Fibroblast of lung (primary cell): ENCODE measurements at places on chromosomes 3 and 15.

DNA sequence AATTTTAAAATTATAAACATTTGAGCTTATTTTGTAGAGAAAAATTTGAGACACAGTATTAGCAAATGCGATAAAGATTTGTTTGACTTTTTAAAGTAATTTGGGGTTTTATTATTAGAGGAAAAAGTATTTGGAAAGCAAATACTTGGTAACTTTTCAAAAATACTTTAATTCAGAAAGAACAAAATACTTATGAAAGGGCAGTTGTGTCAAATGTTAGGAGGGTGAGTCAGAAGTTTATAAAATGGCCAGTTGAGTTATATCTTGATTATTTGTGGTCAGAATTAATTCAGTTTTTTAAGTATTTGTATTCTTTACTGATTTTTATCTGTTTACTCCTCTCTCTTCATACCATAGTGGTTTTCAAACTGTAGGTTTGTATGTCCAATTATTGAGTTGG is 12.1 kb downstream of the LACTB start:
- peaks cover 1% of the 10 kb centered on the region for H3K36me3 ChIP-seq
- H3K4me3 ChIP-seq = no peak overlapping the region
- peak; percentile 76 for DNase-seq
- no peaks in the 10 kb centered on the region for H3K27me3 ChIP-seq

DNA sequence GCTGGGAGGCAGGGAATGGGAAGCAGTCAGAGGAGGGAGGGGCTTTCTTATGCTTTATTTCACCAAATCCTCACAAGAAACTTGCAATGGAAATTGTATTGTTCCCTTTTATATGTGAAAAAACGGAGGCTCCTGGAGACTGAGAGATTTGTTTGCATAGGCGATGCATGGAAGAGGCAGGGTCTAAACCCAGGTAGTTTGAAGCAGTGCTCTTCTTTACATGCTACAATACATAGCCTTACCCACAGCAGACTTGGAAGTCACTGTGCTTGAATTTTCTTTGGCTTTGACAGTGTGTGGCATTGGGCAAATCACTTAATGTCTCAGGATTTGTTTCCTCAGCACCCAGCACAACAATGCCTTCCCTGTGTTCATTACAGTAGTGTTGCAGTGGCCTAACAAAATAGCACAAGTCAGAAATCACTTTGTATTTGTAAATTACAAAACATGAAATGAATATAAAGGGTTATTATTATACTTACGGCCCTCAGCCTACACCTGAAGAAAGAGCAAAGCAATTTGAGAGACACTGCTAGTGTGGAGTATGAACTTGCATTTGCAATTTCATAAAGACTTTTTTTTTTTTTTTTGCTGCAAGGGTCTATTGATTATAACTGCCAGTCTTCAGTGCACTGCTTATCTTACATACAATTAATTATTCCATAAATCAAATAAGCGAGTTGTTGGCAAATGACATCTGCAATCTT is 646.4 kb upstream of the KCNMB2 start:
- no peak for DNase-seq
- no peak overlapping the region for H3K4me3 ChIP-seq
- H3K4me1 ChIP-seq = no peaks in the 10 kb centered on the region
- no peaks in the 10 kb centered on the region for H3K27me3 ChIP-seq
- no peaks in the 10 kb centered on the region for H3K36me3 ChIP-seq

- H3K4me1 ChIP-seq = no peaks in the 10 kb centered on the region
- no peak for DNase-seq
- no peaks in the 10 kb centered on the region for H3K36me3 ChIP-seq
- H3K4me3 ChIP-seq = no peak overlapping the region
- H3K27ac ChIP-seq = no peak overlapping the region
Measured at GRCh38 chr3:192079098-192079497, 618.1 kb downstream of the PYDC2 start.

GRCh38 chr15:100783760-100784492 is 95.7 kb upstream of the ALDH1A3 start:
- no peaks in the 10 kb centered on the region for H3K4me1 ChIP-seq
- H3K36me3 ChIP-seq = no peaks in the 10 kb centered on the region
- DNase-seq = no peak
- H3K27ac ChIP-seq = no peak overlapping the region
- H3K27me3 ChIP-seq = no peaks in the 10 kb centered on the region

DNA sequence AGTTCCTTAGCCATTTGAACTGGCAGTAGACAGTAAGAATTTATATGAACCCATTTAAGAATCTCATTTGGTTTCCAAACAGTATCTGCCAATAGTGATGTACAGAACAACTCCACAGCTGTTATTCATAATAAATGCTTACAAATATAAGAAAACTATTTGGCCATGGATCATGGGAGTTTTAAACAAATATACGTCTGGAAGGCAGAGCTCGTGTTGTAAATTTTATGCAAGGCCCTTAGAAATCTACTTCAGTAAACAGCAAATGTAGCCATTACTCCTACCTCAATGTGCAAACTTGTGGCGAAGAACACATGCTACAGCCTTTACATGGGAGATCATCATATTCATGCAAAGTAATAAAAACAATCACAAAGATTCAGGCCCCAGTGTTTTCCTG is 65.3 kb upstream of the NANOGP8 start:
- DNase-seq = peak; percentile 40
- no peaks in the 10 kb centered on the region for H3K36me3 ChIP-seq
- no peaks in the 10 kb centered on the region for H3K27me3 ChIP-seq
- no peak overlapping the region for H3K27ac ChIP-seq
- H3K4me1 ChIP-seq = no peaks in the 10 kb centered on the region

DNA sequence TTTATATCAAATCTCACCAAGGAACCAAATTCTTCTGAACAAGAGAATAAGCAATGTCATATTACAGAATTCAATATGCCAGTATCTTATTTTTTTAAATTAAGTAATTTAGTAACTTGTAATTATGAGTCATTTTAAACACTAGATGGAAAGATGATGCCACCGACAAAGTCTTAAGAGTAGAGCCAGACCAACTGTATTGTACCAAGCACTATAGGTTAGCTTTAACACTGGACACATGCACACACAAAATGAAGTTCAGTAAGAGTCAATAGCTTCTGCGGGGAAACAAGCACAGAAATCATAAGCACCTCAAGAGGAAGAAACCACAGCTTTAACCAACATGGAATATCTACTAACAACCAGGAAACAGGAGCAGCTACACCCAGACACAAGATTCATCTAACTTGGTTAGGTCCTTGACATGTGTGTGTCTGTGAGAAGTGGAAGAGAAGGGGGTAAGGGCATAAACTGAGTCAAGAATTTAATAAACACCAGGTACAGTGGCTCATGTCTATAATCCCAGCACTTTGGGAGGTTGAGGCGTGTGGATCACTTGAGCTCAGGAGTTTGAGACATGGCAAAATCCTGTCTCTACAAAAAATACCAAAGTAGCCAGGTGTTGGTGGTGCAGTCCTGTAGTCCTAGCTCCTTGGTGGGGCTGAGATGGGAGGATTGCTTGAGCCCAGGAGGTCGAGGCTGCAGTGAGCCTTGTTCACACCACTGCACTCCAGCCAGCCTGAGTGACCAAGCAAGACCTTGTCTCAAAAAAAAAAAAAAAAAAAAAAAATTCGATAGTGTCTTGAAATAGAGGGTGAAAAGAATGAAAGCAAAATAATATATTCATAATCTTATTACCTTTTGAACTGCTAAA is 28.9 kb downstream of the DENND4A start:
- no peak overlapping the region for H3K27ac ChIP-seq
- no peaks in the 10 kb centered on the region for H3K4me1 ChIP-seq
- no peaks in the 10 kb centered on the region for H3K36me3 ChIP-seq
- no peak overlapping the region for H3K4me3 ChIP-seq
- no peak for DNase-seq

DNA sequence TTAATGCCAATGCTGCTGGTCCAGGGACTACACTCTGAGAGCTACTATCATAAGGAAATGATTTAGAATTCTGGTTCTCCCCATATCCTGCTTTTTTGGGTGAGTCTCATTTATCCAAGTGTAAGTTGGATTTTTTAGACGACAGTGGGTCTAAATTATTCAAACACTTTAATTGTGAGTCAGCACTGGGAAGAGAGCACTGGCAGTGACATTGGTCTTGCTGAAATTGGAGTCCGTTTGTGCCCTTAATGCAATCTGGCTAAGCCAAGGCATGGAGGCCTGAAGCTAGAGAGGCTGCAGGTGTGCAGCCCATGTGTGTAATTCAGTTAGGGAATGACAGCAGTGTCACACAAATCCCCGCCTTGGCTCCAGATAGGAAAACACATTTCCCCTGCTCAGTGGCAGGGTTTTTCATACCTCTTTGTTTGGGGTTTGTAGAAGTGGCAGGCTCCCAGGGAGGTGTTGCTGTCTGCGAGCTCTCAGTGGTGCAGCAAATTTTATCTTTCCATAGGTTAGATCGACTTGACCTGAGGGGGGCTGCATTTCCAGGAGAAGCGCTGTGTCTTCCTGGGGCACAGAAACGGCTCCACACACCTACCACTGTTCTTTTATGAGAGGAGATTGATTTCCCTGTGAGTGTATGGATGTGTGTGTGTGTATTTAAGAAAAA is 197.7 kb downstream of the CD47 start:
- no peak overlapping the region for H3K27ac ChIP-seq
- H3K36me3 ChIP-seq = no peaks in the 10 kb centered on the region
- no peaks in the 10 kb centered on the region for H3K4me1 ChIP-seq
- H3K27me3 ChIP-seq = no peaks in the 10 kb centered on the region
- H3K4me3 ChIP-seq = no peak overlapping the region

GRCh38 chr3:122843604-122844003 is 48.7 kb downstream of the SLC49A4 start:
- no peaks in the 10 kb centered on the region for H3K4me1 ChIP-seq
- DNase-seq = no peak
- H3K27me3 ChIP-seq = no peaks in the 10 kb centered on the region
- H3K27ac ChIP-seq = no peak overlapping the region
- no peak overlapping the region for H3K4me3 ChIP-seq
- H3K36me3 ChIP-seq = no peaks in the 10 kb centered on the region

DNA sequence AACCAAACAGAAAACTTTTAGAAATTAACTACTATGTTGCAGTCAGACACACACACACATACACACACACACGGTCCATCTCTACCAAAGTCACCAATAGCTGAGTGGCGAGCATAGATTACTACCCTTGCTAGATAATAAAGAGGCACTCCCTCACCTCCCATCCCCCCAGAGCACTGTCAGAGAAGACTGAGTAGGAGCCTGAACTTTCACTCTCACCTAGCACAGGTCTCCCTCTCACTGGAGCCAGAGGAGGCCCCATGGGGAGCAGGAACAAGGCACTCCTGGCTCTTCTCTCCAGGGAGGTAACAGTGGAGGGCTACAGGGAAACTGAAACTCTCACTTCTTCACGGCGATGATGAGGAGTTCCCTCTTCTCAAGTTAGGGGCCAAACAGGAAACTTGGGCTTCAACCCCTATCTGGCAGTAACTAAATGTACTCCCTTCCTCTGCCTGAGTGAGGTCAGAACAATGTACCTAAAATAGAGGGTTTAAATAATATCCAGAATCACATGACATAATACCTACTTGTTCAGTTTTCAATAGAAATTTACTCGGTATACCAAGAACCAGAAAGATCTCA is 975.3 kb upstream of the GBE1 start:
- no peaks in the 10 kb centered on the region for H3K27me3 ChIP-seq
- no peak for DNase-seq
- no peak overlapping the region for H3K4me3 ChIP-seq
- no peaks in the 10 kb centered on the region for H3K4me1 ChIP-seq
- H3K27ac ChIP-seq = no peak overlapping the region

DNA sequence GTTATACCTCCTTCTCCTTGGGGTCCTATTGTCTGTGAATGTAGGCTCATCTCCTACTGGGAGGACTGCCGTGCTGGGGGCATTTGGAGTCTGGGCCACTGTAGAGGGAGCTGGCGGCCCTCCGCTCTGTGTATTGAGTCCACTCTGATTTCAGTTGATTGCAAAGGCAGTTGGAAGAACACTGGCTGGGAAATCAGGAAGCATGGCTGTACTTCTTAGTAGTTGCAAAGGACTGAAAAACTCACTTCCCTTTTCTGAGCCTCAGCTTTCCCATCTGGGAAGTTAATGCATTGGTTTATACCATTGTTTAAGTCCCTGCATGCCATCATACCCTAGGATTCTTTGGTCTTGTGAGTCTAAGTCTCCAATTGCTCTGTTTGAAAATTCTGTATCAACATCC is 46.7 kb downstream of the TMED3 start:
- no peaks in the 10 kb centered on the region for H3K27me3 ChIP-seq
- no peaks in the 10 kb centered on the region for H3K36me3 ChIP-seq
- no peak overlapping the region for H3K27ac ChIP-seq
- H3K4me1 ChIP-seq = no peaks in the 10 kb centered on the region
- no peak overlapping the region for H3K4me3 ChIP-seq
- no peak for DNase-seq

GRCh38 chr3:38149708-38150107 is 11.2 kb downstream of the MYD88 start:
- H3K27ac ChIP-seq = no peak overlapping the region
- no peak for DNase-seq
- H3K36me3 ChIP-seq = no peaks in the 10 kb centered on the region

DNA sequence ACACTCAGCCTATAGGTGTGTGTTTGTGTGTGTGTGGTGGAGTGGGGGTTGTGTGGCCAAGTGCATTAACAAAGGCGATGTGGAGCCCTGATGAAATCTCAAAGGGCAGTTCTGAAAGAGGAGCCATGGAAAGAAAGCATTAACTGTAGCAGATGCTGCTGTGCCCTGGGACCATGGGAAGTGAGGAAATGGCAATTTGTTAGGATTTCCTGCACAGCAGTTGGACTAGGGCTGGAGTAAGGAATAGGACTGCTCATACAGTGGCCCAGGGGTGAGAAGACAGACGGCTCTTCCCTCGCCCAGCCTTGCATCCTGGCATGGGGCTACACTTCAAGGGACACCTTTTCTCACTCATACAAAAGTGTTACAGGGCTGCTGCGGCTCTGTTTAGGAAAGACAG is 12.3 kb upstream of the ZBTB38 start:
- no peak overlapping the region for H3K27ac ChIP-seq
- H3K4me3 ChIP-seq = no peak overlapping the region
- no peaks in the 10 kb centered on the region for H3K27me3 ChIP-seq
- H3K4me1 ChIP-seq = no peaks in the 10 kb centered on the region
- no peak for DNase-seq

DNA sequence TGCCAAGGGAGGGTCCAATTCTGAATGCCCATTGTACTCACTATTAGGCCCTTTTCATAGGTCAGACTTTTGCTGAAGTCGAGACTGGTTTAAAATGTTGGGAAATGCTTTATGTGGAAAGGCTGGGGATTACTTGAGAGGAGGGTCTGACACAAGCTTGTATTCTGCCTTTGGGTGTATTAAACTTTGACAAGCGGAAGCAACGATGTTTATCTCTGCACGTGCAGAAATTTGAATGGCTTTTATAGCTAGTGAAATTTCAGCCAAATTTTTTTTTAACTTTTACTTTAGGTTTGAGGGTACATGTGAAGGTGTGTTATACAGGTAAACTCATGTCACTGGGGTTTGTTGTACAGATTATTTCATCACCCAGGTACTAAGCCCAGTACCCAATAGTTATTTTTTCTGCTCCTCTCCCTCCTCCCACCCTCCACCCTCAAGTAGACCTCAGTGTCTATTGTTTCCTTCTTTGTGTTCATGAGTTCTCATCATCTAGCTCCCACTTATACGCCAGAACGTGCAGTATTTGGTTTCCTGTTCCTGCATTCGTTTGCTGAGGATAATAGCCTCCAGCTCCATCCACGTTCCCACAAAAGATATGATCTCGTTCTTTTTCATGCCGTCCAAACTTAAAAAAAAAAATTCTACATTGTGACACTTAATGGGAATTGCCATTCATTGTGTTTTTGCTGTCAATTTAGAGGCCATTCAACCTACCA is 223.0 kb upstream of the BHLHE40 start:
- no peak for DNase-seq
- no peak overlapping the region for H3K27ac ChIP-seq
- H3K27me3 ChIP-seq = no peaks in the 10 kb centered on the region
- no peaks in the 10 kb centered on the region for H3K4me1 ChIP-seq
- H3K4me3 ChIP-seq = no peak overlapping the region
